ENCODE measurements at places on chromosomes 5 and 9. TPM values are rescaled to one million over a fixed set of nuclear protein-coding genes. Genes with fewer than 3 reads are reported as not detected.

Gene PCDH1
- 41.6 TPM for total RNA-seq

Gene ZNG1A
- 21.9 TPM for total RNA-seq

Gene PCDHA2
- total RNA-seq = 0.47 TPM

Gene C5orf22
- total RNA-seq = 21.9 TPM

Gene SLC34A3
- not detected for total RNA-seq

DNA sequence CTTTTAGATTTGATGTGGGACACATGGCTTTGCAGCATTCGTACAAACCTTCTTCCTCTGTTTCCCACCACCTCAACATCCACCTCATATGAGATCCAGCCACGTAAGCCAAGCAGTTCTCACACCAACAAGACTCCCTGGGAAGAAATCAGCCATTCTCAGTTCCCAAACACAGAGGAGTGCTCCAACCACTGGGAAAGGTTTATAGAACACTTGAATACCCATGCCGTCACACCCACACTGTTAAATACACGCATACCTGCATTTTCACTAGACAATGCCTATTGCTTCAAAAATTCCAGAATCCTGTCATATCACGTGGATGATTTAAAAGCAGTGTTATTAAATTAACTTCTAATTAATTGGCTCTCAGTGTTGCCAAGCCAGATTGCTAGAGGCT lies 347.3 kb downstream of the ENC1 start:
- DNase-seq = no peak

Gene NRARP
- 4.6 TPM for total RNA-seq

DNA sequence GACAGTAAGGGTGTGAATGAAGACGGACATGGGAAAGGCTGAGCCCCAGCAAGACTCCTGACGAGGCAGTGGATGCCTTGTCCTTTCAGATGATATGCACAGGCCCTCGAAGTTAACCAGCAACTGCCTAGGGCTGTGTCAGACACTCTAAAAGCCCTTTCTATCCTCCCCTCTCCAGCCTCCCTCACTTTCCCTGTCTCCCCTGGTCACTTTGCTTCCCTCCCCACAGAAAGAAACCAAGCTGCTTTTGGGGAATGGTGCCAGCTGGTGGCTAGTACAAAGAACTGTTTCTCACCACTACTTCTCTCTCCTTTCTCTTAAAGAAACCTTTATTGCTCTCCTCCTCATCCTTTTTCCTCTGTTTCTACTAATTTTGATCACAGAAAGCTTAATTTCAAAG lies 21.4 kb downstream of the LHFPL2 start:
- DNase-seq = no peak

All from omental fat pad (tissue), 4 donors.